Thoracic aorta (tissue), 2 donors: ENCODE measurements at places on chromosomes 7 and 10. TPM values are rescaled to one million over a fixed set of nuclear protein-coding genes. Genes with fewer than 3 reads are reported as not detected.

- H3K27ac ChIP-seq: no peak overlapping the region
- H3K4me1 ChIP-seq: no peaks in the 10 kb centered on the region
- no peak for DNase-seq
- no peak overlapping the region for H3K4me3 ChIP-seq
Measured at GRCh38 chr7:74226633-74227032, 16.8 kb downstream of the LAT2 start.

- H3K4me1 ChIP-seq: peaks cover 13% of the 10 kb centered on the region
- no peaks in the 10 kb centered on the region for H3K36me3 ChIP-seq
- no peak overlapping the region for H3K4me3 ChIP-seq
- DNase-seq: no peak
- no peak overlapping the region for H3K27ac ChIP-seq
Measured at GRCh38 chr10:22429981-22430421, 84.7 kb downstream of the SPAG6 start.

- no peak for DNase-seq
- H3K27ac ChIP-seq: no peak overlapping the region
- H3K36me3 ChIP-seq: peaks cover 6% of the 10 kb centered on the region
- peak overlapping the region; percentile 20 for H3K4me3 ChIP-seq
Measured at GRCh38 chr10:3126741-3127346, 45.7 kb downstream of the PITRM1 start.

- DNase-seq: no peak
- peaks cover 12% of the 10 kb centered on the region for H3K4me1 ChIP-seq
- H3K36me3 ChIP-seq: no peaks in the 10 kb centered on the region
- no peaks in the 10 kb centered on the region for H3K27me3 ChIP-seq
- no peak overlapping the region for H3K4me3 ChIP-seq
Measured at GRCh38 chr10:99435986-99436638, 5.7 kb upstream of the GOT1 start.

The PLPP4 gene
- total RNA-seq: not detected

DNA sequence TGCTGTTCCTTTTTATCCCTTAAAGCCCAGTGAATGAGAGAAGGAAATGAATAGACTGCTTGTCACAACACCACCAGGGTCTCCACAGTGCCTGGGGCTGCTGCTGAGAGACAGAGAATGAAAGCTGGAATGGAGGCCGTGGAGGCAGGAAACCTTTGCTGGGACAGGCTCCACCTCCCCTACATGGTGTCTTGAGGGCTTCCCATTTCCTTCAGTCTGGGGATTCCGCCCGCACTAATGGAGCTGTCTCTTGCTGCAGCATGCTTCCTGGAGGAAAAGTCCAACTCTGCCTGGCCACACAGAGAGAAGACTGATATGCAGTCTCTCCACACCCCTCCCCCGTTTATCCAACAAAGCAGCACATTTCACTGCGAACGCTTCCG is 54.5 kb downstream of the LRRC4 start:
- H3K27me3 ChIP-seq: no peaks in the 10 kb centered on the region
- DNase-seq: no peak
- no peak overlapping the region for H3K4me3 ChIP-seq
- H3K4me1 ChIP-seq: no peaks in the 10 kb centered on the region

DNA sequence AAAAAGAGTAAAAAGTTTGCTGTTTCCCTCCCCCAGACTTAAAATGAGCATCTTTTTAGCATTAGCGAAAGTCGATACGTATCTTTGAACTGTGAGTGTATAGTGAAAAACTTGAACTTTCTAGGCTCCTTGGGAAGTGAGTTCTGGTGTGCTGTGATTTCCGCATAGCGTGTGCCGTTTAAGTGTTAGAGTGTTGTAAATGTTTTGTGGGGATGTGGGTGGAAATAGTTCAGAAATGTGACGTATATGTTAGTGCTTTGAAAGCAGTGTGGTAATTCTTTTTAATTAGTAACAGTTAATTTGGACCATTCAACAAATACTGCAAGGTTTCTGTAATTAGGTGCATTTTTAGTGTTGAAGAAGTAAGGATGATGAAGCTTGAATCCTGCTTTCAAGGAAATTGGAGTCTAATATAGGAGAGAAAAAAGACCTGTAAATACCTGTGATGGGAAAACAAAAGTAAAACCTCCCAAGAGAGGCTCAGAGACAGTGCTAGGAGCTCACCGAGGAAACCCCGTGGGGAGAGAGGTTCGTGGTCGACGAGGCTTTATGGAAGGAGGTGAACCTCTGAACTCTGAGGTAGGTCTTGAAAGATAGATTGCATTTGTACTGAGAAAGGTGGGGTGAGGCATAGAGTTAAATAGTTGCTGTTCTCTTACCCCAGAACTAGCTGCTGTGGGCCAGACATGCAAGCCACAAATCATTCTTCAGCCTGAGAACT is 40.8 kb downstream of the RBM33 start:
- H3K36me3 ChIP-seq: peaks cover 18% of the 10 kb centered on the region
- H3K4me1 ChIP-seq: no peaks in the 10 kb centered on the region
- H3K4me3 ChIP-seq: no peak overlapping the region
- DNase-seq: no peak
- H3K27ac ChIP-seq: no peak overlapping the region

GRCh38 chr10:14304046-14304445 is 26.7 kb downstream of the FRMD4A start:
- H3K27me3 ChIP-seq: no peaks in the 10 kb centered on the region
- H3K4me3 ChIP-seq: no peak overlapping the region
- no peaks in the 10 kb centered on the region for H3K4me1 ChIP-seq
- no peaks in the 10 kb centered on the region for H3K36me3 ChIP-seq
- no peak overlapping the region for H3K27ac ChIP-seq

GRCh38 chr7:15685358-15686294 is 857 bp downstream of the MEOX2 start:
- DNase-seq: no peak
- no peaks in the 10 kb centered on the region for H3K27me3 ChIP-seq
- H3K27ac ChIP-seq: peak overlapping the region; percentile 59
- H3K4me1 ChIP-seq: peaks cover 18% of the 10 kb centered on the region

- H3K4me3 ChIP-seq: peak overlapping the region; percentile 51
- H3K27me3 ChIP-seq: no peaks in the 10 kb centered on the region
- H3K36me3 ChIP-seq: no peaks in the 10 kb centered on the region
Measured at GRCh38 chr7:29479301-29480200, 84.1 kb upstream of the PRR15 start.

DNA sequence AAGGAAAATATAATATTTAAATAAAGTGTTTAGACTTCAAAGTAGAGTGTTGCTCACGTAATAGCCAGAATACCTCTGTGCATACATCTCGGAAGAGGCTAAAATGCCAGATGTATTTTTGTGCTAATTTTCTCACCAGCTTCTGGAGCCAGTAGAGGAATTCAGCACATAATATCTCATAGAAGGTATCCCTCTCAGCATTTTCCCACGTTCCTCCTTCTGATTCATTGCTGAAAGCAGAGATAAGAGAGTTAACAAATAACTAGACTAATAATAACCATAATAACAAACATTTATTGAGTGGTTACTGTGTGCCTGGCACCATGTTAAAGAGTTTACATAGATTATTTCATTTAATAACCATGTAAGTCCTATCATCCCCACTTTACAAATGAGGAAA is 123.6 kb downstream of the VTI1A start:
- no peak overlapping the region for H3K27ac ChIP-seq
- no peak for DNase-seq
- H3K4me1 ChIP-seq: no peaks in the 10 kb centered on the region
- H3K27me3 ChIP-seq: no peaks in the 10 kb centered on the region

The NEURL1 gene
- not detected for total RNA-seq

- H3K4me1 ChIP-seq: peaks cover 31% of the 10 kb centered on the region
- no peak for DNase-seq
- H3K27ac ChIP-seq: peak overlapping the region; percentile 19
- no peak overlapping the region for H3K4me3 ChIP-seq
- H3K27me3 ChIP-seq: no peaks in the 10 kb centered on the region
Measured at GRCh38 chr10:110504111-110504735, 6.5 kb downstream of the DUSP5 start.

DNA sequence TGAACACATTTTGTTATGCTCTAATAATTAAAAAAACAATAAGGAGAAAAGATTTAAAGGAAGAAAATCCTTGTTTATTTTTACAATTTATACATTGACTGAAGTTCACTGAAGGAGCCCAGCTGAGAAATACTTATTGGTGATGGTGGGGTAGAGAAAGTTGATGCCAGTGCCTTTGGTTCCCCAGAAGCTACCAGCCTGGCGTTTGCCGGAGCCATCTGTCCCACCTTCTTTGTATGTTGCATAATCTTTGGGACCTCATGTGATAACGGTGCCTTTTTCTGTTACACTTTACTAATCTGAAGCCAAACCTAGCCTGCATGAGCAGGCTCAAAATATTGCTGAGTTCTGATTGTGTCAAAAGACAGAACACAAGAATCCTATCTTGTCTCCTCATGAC is 22.7 kb downstream of the ZNF365 start:
- no peaks in the 10 kb centered on the region for H3K36me3 ChIP-seq
- no peak for DNase-seq
- H3K4me1 ChIP-seq: no peaks in the 10 kb centered on the region
- no peaks in the 10 kb centered on the region for H3K27me3 ChIP-seq
- H3K4me3 ChIP-seq: no peak overlapping the region

- H3K27ac ChIP-seq: no peak overlapping the region
- H3K4me3 ChIP-seq: no peak overlapping the region
- H3K36me3 ChIP-seq: no peaks in the 10 kb centered on the region
- DNase-seq: no peak
Measured at GRCh38 chr7:159240962-159241361, 96.3 kb upstream of the VIPR2 start.

The NPFFR1 gene
- total RNA-seq: 0.14 TPM

The RTKN2 gene
- not detected for total RNA-seq

The RASA4 gene
- 42.8 TPM for total RNA-seq

DNA sequence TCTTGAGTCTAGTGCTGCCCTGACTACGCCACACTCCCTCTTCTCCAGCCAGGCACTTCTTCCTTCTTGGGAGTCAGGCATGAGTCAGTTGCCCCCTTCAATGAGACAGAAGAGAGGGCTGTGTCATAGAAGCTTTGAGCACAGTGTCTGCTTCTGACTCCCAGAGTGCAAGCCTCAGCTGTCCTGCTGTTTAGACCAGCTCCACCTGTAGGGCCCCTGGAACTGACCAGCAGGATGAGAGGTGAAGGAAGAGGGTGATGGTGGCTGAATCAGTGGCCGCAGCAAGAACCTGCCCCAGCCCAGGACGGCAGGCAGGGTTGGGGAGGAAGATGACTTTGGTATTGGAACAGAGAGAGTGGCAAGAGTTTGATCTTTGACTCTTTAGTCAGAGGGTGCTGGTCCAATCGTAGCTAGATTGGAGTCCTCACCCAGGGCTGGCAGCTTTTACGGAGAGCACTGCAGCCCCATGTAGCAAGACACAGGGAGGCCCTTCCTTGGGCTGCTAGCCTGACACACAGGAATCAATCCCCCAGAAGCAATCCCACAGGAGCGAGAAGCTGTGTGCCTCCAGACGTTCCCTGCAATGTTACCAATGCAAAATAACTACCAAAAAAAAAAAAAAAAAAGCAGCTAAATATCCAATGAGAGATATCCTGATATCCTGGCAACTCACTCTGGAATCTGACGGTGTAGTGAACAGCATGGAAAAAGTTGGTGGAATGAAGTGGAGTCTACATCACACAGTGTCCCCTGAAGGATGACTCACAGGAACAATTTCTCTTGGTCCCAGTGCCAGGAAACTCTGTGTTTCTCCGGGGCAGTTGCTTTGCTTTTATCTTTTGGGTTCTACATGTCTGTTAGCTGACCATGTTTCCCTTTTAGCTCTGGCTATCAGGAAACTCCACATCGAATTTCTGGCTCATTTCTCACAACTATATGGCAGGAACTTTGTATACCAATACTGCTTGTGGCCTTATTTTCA is 6.9 kb downstream of the C10orf62 start:
- no peaks in the 10 kb centered on the region for H3K36me3 ChIP-seq
- DNase-seq: peak; percentile 63
- peaks cover 34% of the 10 kb centered on the region for H3K4me1 ChIP-seq
- H3K4me3 ChIP-seq: peak overlapping the region; percentile 26
- H3K27ac ChIP-seq: peak overlapping the region; percentile 99

- no peak for DNase-seq
- H3K4me3 ChIP-seq: no peak overlapping the region
- H3K27me3 ChIP-seq: no peaks in the 10 kb centered on the region
Measured at GRCh38 chr10:47406870-47407691, 23.0 kb upstream of the ZNF488 start.

GRCh38 chr10:16856567-16856966 is 39.3 kb upstream of the RSU1 start:
- H3K27ac ChIP-seq: no peak overlapping the region
- H3K27me3 ChIP-seq: no peaks in the 10 kb centered on the region
- H3K4me1 ChIP-seq: peaks cover 3% of the 10 kb centered on the region
- no peaks in the 10 kb centered on the region for H3K36me3 ChIP-seq
- DNase-seq: no peak
- H3K4me3 ChIP-seq: no peak overlapping the region

GRCh38 chr7:79459381-79459780 is 5.9 kb upstream of the MAGI2 start:
- H3K4me3 ChIP-seq: peak overlapping the region; percentile 18
- H3K27ac ChIP-seq: peak overlapping the region; percentile 68
- H3K4me1 ChIP-seq: peaks cover 10% of the 10 kb centered on the region
- H3K36me3 ChIP-seq: no peaks in the 10 kb centered on the region
- H3K27me3 ChIP-seq: no peaks in the 10 kb centered on the region

The MYPN gene
- not detected for total RNA-seq

The RBM20 gene
- total RNA-seq: 13.9 TPM
